T follicular helper cell (primary cell): ENCODE measurements at places on chromosomes 13 and 19.
A peak's percentile ranks its signal among the peaks of the same experiment; 100 is the strongest.

GRCh38 chr19:31274251-31275067 lies 74.8 kb downstream of the TSHZ3 start:
- DNase-seq: no peak

GRCh38 chr19:56838024-56838908 lies 2.3 kb downstream of the PEG3 start:
- no peak for DNase-seq

- no peak for DNase-seq
Observed at GRCh38 chr19:8630796-8631424, 477 bp downstream of the NFILZ start.

DNA sequence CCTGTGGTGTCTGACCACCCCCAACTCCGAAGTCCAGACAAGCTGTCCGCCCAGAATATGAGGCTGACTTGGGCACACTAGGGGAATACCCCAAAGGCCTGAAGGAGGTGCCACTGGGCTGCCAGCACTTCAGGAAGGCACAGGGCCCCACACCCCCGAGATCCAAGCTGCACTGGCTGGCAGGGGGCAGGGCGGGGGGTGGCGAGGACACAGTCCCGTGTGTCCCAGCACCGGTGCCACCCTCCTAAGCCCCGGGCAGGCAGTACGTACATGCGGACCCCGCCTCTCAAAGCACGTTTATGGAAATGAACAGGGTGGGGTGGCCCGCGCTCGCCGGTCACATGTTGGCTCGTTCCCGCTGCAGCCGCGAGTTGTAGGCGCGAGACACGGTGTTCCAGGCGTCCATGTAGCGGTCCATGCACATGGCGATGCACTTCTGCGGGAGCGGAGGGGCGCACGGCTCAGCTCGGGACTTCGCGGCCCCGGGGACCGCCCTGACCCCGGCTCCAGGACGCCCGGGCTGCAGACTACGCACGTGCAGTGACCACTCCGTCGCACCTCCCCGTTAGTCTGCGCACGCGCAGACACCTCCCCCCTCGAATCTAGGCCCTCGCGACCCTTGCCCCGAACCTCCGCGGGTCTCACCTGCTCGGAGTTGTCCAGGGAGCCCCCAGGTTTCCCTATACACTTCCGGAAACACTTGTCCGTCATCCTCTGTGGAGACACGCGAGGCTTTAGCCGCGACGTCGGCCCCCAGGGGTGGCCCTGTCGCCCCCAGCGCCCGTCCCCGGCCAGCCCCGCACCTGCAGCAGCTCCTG lies 566 bp downstream of the TIMM13 start:
- no peak for DNase-seq

GRCh38 chr13:101627556-101627943 lies 175.1 kb downstream of the ITGBL1 start:
- no peak for DNase-seq

GRCh38 chr13:34931572-34931971 lies 10.5 kb upstream of the NBEA start:
- no peak for DNase-seq

DNA sequence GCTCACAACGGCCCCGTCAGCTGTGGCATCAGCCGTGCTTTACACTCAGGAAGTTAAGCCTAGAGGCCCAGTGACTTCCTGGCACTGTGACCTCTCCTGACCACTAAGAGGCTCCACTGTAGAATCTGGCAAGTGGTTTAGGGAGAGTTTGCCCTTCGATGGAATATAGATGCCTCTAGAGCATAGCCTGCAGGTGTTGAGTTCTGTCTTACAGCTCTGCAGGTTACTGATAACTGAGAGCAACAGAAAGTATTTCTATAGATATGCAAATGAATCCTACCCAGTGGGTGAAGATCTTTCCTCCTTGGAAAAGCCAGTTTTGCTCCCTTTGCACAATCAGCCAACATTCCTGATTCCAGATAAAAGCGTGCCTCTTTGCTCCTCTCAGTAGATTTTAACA lies 35.8 kb downstream of the ATP12A start:
- no peak for DNase-seq

DNA sequence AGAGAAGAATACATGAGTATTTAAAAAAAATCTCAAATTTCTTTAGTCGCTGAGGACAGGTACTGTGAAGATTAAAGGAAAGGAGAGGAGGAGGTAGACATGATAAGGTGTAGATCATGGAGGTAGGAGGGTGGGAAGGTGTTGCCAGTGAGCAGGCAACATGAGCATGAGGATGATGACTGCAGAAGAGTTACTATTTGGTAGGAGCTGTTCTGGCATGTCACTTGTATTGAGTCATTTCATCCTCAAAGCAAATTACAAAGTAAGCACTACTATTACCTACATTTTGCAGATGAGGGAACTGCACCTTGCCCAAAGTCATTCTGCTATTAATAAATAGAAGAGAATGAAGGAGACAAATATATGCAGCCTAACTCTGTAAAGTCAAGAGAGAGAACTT lies 435.8 kb upstream of the KLF12 start:
- no peak for DNase-seq

DNA sequence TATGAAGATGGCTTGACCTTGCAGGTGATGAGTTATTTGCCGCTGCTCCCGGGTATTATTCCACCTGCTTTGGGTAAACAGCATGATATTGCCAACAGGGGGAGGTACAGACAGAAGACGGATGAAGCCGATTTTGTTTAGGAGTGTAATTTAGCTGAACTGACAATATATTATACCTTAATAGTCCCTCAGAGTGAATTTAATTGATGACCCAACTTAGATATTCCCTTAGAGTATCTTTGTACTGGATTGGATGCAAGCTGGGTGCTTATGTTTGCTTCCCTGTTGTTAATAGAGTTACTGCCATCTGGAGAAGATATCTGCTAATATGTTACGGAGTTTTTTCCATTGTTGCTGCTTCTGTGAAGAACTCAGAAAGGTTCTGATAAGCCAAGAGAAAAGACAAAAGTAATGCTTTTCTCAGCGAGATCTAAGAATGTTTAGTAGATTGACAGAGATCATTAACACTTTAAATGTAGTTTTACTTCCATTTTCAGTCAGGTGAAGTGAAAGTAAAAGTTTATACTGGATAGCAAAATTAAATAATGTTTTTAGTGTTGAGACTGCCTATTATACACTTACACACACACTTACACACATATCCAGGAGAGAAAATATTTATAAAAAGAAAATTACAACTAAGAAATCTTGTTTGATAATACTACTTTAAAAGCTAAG lies 2220.8 kb upstream of the PCDH20 start:
- DNase-seq: no peak

- no peak for DNase-seq
Observed at GRCh38 chr13:100491164-100491842, 97.3 kb downstream of the GGACT start.

- peak; percentile 5 for DNase-seq
Observed at GRCh38 chr13:29594303-29594709, 1.2 kb downstream of the SLC7A1 start.

- no peak for DNase-seq
Observed at GRCh38 chr13:42547612-42548011, 26.3 kb upstream of the TNFSF11 start.

DNA sequence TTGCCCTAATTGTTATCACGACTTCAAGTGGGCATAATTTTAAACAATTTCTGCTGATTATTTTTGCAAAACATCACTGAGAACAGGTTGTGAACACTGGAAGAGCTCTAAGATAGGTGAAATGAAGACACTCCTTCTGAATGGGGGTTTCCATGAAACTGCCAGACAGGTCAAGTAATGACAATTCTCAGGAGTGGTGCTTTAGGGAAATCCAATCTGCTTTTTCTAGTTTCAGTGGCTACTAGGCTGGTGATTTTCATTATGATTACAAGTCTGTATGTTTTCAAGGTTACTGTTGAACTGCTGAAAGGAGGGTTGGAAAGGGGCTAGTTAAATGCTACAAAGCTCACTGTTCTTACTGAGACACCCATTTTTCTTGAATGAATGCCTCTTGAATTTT lies 1724.2 kb downstream of the PCDH9 start:
- DNase-seq: no peak

DNA sequence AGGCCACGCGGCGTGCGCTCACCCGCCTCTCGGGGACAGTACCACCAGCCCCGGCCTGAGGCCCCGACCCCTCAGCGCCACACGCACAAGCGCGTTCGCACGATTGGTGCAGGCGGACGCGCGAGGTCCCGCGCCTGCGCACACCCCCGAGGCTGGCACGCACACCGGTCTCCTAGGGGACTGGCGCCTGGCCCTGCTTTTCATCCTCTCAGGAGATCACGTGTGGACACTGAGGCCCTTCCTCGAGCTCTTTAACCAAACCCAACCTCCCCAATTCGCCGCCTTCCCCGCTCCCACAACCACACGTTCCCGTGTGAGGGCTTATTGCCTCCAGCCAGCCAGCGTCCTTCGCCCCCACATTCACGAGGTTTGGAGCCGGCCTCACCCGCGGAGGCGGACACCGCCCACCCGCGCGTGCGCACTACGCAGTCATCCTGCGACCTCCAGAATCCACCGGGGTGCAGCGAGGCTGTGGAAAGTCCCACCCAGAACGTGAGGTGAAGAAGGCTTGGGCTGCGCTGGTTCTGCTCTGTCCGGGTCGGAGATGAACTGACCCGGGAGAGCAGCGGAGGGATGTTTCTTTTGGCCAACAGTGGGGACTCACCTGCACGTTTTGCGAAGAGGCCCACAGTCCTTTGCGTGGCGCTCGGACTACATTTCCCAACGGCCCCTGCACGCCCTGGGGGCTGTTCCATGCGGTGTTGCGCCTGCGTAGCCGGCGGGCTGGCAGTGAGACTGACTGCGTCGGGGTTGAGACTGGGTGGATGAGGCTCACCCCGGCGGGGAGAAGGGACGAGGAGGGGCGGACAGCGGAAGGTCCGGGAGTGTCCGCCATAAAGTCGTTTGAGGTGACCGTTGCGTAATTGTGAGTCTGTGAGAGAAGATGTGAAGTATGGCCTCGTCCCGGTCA lies 539 bp upstream of the ZNF667 start:
- no peak for DNase-seq

DNA sequence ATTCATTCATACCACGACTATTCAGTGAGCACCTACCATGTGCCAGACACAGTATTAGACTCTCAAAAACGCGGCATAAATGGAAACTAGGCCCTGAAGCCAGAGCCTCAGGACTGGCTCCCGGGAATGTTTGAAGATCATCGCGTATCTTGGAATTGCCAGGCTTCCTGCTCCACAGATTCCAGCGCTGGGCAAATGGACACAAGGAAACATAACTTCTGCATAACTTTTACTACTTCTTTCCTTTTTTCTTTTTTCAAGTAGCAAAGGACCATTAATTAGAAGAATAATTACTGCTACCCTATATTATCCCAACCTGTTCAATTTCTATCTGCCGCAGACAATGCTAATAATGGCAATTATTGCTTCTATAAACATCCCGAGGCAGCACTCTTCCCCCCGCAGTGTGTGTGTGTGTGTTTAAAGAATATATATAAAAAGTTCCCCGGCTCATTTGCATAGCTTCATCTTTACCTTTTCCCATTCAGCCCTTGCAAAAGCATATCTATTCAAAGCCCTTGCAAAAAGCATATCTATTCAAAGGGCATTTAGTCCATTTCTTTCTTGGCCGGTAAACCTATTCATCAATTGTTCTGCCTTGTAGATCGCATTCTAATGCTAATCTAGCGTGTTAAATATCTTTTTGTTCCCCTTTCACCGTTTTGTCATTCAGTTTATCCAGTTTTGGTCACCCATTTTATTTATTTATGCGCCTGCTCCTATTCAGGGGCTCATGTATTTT lies 6.1 kb downstream of the SOX21 start:
- DNase-seq: no peak
